Brain (organoid and tissue), 16 donors: ENCODE measurements at places on chromosomes 13 and 19.

GRCh38 chr19:19540715-19541515 is 2.9 kb downstream of the CILP2 start:
- DNase-seq, result peak; percentile 66

GRCh38 chr13:113049521-113049941 is 56.1 kb upstream of the F7 start:
- no peak for DNase-seq

GRCh38 chr13:100958831-100959230 is 284.2 kb upstream of the TMTC4 start:
- no peak for DNase-seq

DNA sequence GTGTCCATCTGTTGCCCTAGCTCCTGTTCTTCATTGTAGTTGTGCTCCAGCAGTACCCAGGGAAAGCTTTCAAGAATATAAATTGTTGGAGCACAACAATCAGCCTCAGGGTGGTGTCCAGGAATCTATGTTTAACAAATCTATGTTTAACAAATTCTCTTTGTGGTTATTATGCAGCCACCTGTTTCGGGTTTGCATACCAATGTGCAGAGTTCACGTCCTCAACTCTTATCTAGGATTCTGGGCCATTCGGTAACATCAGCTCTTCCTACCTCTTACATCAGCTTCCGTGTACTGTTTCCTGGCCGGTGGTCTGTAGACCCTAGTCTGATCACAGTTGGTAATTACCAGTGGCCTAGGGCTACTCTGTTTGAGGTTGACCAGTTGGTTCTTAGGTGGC is 17.0 kb downstream of the MTUS2 start:
- no peak for DNase-seq

DNA sequence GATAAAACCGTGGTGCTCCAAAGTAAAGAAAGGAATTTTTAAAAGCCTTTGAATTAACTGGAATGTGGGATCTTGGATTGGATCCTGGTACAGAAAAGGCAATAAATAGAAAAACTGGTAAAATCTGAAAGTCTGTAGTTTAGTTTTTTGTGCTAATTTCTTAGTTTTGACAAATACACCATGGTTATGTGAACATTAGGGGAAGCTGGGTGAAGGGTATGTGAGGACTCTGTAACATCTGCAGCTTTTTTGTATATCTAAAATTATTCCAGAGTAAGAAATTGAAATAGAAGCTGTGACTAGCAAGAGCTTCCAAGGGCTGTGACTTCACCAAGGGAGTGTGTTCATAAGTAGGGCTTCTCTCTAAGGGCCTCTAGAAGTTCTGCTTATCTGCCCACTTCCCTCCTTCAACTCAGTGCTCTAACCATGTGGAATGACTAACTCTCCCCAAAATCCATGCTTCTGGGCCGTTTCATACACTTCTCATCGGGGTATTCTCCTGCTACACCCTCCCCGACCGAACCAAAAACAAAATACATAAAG is 26.5 kb downstream of the ARHGAP35 start:
- no peak for DNase-seq

DNA sequence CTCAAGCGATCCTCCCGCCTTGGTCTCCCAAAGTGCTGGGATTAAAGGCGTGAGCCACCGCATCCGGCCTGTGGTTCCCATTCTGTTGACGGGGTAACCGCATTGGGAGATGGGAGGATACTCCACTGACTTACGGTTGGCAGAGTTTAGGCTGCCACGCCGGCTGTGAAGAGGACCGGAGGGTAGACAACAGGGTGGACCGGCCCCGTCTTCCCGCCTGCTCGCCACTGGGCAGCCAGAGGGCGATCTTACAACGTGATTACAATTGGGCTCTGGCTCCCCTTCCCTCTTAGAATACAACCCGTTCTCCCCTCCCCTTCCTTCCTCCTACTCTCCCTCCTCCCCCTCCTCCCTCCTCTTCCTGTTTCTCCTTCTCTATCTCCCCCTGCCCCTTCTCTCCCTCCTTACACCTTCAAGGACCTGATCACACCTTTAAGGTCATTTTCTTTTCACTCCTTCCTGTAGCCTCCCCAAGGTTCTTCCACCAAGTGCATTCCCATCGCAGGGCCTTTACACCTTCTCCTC is 957 bp upstream of the CCDC194 start:
- DNase-seq, result no peak

GRCh38 chr19:44597131-44597491 is 16.3 kb upstream of the IGSF23 start:
- no peak for DNase-seq

- DNase-seq, result no peak
Observed at GRCh38 chr13:67235265-67235664, 5.1 kb upstream of the PCDH9 start.

- no peak for DNase-seq
Observed at GRCh38 chr13:98592362-98592732, 15.4 kb upstream of the STK24 start.

GRCh38 chr13:78909276-78909675 is 250.3 kb upstream of the OBI1 start:
- no peak for DNase-seq

DNA sequence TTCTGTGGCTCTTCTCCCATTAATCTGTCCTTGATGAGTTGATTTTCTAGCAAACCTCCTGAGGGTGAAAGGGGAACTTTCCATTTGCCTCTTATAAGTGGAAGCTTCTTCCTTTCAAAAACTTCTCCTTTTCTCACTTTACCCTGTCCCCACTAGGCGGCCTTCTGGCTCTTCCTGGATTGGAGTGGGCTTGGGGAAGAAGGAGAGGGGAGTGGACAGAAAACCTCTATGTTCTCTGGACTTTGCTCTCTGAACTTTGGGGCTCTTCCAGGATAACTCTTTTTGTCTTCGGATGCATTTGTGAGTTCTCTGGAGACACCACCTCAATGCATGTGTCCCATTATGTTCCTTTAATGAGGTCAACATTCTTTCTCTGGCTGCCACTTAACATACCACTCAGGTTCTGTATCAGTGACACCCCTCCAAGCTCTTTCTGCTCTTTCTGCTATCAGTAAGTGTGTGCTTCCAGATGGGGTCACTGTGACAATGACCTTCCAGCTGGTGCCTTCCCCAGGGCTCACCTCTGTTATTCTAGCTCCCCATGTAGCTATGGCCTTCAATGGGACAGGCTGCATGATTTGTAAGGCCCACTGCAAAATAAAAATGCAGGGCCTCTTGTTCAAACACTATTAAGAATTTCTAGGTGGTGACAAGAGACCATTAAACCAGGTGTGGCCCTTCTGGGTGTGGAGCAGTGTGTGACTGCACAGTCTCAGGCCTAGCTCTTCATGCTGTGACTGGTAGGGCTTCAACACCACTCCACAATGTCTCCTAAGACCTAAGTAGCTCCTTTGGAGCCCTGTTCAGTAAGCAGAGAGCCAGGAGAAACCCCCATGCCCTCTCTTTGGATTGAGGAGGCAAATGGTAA is 389.2 kb downstream of the EFNB2 start:
- DNase-seq, result no peak

GRCh38 chr19:23395041-23395721 is at the start of gene ZNF91:
TSS of gene ZNF91 (minus strand) at chr19:23395471. CDS start at chr19:23395354, 117 bp downstream.
- DNase-seq, result peak; percentile 99

DNA sequence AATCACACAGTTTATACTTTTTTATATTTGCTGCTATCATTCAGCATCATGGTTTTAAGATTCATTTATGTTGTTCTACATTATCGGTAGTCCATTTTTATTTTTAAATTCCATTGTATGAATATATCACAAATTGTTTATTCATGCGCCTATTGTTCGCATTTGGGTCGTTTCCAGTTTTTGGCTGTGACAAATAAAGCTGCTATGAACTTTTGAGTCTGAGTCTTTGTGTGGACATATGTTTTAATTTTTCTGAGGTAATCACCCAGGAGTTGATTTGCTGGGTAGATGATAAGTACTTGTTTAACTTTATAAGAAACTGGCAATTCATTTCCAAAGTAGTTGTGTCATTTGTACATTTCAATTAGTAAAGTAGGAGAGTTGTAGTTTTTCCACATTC is 74.2 kb upstream of the CSNK1A1L start:
- DNase-seq, result no peak

GRCh38 chr13:71754407-71754974 is 112.5 kb downstream of the DACH1 start:
- no peak for DNase-seq

- no peak for DNase-seq
Observed at GRCh38 chr19:55652311-55653128, 2.3 kb upstream of the U2AF2 start.

DNA sequence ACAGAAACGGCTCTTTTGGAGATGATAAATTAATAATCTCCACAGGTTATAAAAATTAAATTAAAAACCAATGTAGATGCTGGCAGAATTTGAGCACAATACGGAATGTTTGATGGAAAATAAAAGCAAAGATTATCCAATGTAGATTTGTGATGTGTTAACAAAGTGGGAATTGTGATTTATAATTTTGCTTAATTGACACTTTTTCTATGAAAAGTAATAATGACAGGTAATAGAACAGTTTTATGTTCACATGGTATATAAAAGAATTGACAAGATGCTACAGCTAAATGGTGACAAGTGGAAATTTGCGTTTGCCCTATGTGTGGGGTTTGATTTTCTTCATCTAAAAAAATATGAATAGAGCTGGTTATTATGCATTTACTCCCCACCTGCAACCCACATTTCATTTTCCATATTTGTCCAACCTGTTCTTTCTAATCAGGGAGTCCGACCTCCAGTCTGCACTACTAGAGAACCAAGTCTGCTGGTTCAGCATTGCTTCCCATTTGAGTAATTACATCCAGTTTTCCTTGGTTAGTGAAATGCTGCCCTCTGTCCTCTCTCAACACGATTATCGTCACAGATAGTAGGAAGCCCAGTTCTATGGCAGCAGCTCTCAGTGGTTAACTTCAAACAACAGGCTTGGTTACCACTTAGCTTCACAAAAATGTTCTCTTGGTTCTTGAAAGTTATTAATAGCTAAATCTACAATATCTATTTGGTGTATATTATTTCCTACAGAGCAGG is 61.4 kb upstream of the SLITRK1 start:
- DNase-seq, result peak; percentile 5

GRCh38 chr19:50016225-50016807 is 8.9 kb downstream of the VRK3 start:
- no peak for DNase-seq

GRCh38 chr13:37395544-37395943 is 203.0 kb downstream of the POSTN start:
- no peak for DNase-seq

GRCh38 chr19:50563597-50563996 is 4.6 kb downstream of the LRRC4B start:
- peak; percentile 6 for DNase-seq

GRCh38 chr13:39835253-39835652 is 179.8 kb downstream of the COG6 start:
- DNase-seq, result peak; percentile 27

DNA sequence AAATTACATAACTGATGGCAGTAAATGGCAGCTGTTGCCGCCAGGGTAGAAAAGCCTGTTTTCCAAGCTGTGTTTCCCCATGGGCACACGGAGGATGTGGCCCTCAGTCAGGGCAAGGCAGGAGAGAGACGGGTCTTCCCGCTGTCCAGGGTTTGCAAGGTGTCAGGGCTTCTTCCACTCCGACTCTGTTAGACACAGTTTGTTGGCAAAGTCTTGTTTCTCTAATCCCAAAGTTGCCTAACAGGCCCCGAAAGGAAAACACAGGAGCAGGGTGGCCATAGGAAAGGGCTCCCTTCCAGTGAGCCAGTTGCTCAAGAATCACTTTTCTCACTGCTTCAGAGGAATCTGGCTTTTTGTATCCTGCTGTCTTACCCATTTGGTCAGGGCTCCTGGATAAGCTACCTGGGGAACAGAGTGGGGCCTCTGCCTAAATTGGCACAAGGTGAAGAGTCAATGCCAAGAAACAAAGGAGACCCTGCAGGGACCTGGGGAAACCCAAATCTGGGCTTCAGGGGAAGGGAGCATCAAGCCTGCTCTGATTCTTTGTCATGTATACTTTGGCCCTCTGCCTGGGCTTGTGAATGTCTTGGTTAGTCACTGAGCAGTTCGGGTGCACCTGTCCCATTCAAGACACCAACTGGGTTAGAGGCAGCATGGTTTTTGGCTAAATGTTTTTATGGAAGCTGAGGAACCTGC is 29.0 kb upstream of the CXCL17 start:
- DNase-seq, result no peak

DNA sequence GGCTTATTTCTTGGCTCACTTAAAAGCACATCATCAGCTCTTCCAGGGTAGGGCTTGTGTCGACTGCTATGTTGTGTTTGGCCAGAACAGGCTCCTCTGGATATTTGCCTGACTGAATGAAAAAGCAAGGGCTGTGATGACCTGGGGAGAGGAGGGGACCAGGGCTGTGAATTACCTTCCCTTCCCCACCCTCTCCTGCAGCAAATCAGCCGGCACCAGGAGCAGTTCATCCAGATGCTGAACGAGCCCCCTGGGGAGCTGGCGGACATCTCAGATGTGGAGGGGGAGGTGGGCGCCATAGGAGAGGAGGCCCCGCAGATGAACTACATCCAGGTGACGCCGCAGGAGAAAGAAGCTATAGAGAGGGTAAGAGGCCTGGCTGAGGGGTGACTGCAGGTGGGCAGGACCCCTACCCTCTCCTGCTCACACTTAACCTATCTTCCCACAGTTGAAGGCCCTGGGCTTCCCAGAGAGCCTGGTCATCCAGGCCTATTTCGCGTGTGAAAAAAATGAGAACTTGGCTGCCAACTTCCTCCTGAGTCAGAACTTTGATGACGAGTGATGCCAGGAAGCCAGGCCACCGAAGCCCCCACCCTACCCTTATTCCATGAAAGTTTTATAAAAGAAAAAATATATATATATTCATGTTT is 4.4 kb downstream of the GADD45GIP1 start:
- DNase-seq, result no peak

DNA sequence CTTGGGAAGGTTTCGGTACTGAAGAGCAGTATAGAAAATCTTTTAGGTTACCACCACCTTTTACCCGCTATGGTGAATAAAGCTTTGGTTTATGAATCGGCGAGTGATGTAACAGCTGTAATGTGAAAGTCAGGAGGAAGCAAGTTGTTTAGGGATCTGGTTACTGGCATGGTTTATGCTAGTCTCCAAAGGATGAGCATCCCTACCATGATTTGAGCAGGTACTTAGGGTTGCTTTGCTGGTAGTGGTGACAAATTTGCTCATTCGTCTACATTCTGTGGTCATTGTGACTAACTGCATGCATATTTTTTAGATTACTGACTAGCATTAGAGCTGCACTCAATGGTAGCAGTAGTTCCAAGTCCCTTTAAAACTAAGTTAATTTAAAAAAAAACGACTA is 104.1 kb downstream of the FRY start:
- no peak for DNase-seq

DNA sequence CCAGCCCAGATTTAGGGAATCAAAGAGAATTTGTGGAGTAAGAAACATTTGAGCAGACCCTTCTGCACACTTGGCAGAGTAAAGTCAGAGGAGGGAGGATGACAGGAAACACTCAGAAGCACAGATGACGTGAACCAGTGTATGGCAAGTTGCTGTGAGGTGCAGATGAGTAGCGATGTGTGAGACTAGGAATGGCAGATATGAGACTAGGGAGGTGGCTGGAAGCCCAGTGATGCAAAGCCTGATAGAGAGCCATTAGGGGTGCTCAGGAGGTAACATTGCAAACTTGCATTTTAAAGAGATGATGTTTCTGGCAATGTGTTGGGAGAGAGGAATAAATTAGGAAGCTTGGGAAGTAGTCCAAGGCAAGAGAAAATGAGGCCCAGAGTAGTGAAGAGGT is 44.0 kb downstream of the PCDH17 start:
- no peak for DNase-seq
